Stimulated activated CD4-positive, alpha-beta T cell treated with anti-CD3 and anti-CD28 coated beads, Interleukin-1b, Interleukin-23, amount 100 ng/mL, for 48 hours (primary cell): ENCODE measurements at places on chromosomes 16 and 17.

- DNase-seq = no peak
Measured at GRCh38 chr16:66083171-66083570, 283.3 kb upstream of the CDH5 start.

DNA sequence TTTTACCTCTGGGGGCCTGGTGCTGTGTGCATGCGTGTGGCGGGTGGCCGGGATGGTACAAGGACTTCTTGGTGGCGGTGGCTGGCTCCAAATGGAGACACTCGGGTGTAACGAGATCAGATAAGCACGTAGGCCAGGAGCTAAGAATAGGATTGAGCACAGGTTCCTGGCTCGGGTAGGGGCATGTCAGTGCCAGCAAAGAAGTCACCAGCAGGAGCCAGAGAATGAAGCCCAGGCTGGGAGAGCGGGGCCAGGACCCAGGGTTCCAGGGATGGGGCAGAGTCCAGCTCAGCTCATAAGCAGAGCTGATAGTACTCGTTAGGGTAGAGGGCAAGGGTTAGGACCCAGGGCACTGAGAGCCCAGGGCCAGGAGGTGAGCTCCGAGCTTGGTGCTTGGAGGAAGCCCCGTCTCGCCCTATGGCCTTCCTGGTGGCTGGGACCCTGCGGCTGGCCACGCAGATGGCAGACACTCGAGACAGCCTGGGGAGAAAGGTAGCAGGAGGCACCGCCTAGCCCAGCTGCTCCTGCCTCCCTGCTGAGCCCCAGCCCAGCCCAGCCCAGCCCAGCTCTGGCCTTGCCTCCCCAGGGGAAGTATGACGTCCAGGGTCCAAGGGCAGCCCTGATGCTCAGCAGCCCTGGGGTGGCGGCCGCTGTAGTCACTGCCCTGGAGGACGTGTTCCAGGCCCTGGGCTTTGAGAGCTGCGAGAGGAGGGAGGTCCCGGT is 8.9 kb downstream of the ZNF213 start:
- no peak for DNase-seq

DNA sequence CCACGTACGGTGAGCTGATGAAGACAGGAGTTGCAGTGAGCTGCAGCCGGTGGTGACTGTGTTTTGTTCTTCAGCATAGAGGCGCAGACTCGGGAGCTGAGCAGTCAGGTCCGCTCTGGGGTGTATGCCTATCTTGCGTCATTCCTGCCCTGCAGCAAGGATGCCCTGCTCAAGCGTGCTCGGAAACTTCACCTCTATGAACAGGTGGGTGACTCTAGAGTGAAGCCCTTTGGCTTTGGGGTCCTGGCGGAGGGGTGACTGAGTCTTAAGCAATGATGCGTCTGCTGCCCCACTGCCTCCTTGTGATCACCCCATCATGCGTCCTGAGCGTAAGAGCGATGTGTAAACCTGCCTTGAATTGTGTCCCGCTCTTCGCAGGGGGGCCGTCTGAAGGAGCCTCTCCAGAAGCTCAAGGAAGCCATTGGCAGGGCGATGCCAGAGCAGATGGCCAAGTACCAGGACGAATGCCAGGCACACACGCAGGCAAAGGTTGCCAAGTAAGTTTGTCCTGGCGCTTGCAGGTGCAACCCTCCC is 22.9 kb downstream of the UBN1 start:
- DNase-seq = no peak

DNA sequence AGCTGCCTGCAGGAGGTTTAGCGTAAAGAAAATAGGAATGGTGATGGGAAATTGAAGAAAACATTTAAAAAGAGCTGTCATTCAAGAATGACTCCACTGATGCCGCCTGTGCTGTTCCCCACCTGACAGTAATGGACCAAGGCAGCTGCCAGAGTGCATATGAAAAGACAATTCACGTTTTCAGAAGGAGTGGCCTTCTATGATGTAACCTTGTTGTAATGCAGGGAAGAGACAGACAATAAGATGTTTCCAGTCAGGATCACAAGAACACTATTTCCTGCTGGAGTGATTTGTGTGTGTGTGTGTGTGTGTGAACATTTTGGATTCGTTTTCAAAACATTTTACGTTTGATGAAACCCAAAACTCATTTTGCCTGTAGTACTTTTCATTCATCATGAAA is 203.7 kb downstream of the LGALS9B start:
- no peak for DNase-seq

DNA sequence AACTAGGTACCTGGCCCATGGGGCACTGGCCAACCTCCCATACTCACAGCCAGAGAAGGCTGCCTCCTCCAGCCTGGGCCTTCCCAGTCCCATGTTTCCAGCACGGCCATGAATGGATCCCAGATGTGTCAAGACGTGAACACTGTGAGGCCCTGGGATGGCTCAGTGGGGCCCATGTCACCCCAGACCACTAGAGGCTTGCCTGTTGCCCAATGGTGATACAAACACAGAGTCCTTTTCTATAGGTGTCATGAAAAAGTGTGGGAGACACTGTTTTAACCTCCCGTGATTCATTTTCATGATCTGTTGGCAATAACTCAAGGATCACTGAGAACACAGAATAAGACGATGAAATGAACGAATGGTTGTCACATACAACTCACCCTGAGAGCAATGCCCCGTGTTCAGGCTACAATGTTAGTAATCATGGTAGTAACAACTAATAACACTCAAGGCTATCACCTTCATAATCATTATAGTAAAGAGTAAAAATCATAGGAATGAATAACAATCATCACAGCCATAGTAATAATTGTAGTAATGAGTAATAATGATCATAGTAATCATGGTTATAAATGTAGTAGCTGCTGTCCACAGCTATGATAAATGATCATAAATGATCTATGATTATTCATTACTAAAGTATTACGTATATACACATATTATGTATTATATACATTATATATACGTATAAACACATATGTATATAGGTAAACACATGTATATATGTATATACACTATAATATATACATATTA is 64.0 kb downstream of the DYNLRB2 start:
- peak; percentile 27 for DNase-seq
